ENCODE measurements at places on chromosomes 12 and 14.

- DNase-seq, result no peak
Observed at GRCh38 chr12:8781381-8782127, 40.9 kb upstream of the A2ML1 start.

- no peak for DNase-seq
Observed at GRCh38 chr14:89091781-89092180, 267.3 kb downstream of the TTC8 start.

- DNase-seq, result no peak
Observed at GRCh38 chr12:109686523-109686922, 27.1 kb upstream of the FAM222A start.

- no peak for DNase-seq
Observed at GRCh38 chr14:58002618-58003017, 136.7 kb upstream of the SLC35F4 start.

DNA sequence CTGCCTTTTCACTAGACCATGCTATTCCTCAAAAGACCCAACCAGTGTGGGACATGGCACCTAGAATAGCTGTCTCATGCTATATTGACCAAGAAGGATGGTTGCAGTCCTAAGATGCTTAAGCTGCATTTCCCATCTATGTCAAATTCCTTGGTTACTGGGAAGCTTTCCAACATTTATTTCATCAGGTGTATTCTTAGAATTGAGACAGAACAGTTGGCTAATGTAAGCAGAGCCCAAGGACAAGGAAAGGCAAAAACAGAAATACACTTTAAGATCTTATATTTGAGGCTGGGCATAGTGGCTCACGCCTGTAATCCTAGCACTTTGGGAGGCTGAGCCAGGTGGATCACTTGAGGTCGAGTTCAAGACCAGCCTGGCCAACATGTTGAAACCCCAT is 24.7 kb downstream of the ARG2 start:
- no peak for DNase-seq

- DNase-seq, result no peak
Observed at GRCh38 chr14:106831322-106831720, 1304.9 kb downstream of the TMEM121 start.

DNA sequence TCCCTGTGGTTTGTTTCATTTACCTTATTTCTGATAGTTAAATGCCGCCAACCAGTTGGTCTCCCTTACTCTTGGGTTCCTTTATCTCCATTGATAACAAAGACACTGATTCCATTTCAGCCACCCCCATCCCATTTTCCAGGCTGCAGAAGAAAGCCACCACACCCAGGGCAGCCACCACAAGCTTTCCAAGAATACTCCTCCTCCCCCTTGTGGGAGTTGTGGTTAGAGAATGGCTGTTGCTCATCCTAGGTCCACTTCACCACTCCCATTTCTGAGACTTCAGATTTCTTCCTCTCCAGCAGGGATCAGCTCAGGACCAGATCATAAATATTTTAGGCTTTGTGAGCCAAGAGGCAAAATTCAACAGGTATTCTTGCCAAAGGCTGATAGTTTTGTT is 73.9 kb downstream of the ANO4 start:
- DNase-seq, result no peak

DNA sequence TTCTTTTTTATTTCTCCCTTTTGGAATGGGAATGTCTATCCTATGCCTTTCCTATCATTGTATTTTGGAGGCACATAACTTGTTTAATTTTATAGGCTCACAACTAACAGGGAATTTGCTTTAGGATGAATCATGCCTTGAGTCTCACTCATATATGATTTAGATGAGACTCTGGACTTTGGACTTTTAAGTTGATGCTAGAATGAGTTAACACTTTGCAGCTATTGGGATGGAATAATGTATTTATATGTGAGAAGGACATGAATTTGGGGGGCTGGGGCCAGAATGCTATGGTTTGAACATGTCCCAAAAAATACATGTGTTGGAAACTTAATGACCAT is 365.3 kb downstream of the ZFP36L1 start:
- DNase-seq, result no peak
